Right cardiac atrium (tissue), 5 donors: ENCODE measurements at places on chromosomes 16 and 17.

DNA sequence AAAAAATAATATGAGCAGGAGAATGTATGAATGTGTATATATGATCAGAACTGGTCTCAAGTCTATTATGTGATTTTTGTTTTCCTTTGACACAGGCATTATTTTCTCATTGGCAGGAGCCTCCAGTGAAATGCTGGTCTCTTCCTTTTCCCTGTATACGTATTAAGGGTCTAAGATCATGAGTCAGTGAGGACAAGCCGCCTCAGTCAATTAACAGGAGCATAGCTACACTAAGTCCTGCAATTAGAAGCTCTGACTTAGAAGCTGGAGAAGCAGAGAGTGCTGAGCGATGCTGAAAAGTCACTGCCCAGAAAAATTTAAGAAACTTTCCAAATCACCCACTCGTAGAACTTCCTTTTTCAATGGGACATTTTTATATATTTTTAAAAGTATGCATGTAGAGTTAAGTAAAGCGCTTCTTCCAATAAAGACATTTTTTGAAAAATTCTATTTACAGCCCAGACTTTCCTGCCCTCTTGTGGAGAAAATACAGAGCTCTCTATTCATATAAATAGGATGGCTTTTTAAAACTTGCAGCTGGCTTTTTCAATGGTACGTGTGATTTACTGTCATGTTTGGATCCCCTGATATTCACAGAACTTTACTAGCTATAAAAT, 70.2 kb upstream of the PSMD7 start:
- no peak for DNase-seq

DNA sequence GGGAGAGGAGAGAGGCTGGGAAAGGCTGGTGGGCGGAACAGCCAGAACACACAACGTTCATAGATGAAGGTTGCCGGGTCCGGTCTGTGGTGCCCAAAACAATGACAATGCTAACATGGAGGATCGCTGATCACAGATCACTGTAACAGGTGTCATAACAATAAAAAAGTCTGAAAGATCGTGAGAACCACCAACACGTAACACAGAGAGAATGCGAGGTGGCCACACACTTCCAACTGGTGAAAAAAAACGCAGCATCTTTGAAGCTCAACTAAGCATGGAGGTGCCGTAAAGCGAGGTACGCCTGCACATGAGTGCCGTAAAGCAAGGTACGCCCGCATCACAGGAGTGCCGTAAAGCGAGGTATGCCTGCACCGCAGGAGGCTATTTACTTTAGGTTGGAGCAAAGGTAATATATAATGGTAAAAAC, 42.3 kb downstream of the ABR start:
- DNase-seq, result no peak

- DNase-seq, result no peak
Measured at GRCh38 chr16:12201216-12201615, 224.7 kb downstream of the SNX29 start.

- no peak for DNase-seq
Measured at GRCh38 chr16:89350701-89351380, 133.3 kb downstream of the ZNF778 start.

DNA sequence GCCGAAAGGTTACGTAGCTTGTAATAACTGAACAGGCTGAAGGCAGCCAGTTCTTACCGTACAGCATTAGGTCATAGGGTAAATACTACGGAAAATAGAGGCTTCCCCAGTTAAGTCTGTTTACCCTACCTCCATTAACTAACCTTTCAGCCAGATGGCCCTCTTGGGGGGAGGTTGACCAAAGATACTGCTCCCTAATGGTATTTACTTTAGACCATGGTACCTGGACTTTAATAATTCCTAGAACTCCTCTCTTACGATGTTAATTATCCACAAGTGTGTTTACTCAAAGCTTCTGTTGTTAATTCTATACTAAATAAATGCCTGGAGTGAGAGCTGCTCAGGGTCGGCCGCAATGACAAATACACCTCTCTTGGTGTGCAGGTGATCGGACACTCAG, 9.8 kb upstream of the ADAT1 start:
- DNase-seq, result no peak
